ENCODE measurements at places on chromosomes 11 and 22.

GRCh38 chr11:1481861-1482441, 4.6 kb downstream of the MOB2 start:
- DNase-seq: no peak

DNA sequence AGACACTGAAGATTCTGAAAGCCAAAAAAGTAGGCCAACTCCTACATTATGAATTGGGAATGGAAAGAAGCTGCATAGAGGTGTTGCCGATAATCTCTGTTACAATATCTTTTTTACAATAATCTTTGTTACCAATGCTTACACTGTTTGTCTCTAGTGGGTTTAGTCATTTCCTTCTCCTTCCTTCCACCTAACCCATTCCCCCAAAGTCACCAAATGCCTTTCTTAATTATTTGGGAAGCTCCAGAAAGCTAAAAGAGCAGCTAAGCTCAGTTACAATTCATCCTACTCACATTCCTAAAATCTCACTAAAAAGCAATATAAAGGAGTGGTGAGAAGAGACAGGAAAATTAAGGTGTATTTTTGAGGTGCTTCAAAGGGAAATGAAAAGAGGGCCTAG, 313.7 kb downstream of the SWAP70 start:
- DNase-seq: no peak

DNA sequence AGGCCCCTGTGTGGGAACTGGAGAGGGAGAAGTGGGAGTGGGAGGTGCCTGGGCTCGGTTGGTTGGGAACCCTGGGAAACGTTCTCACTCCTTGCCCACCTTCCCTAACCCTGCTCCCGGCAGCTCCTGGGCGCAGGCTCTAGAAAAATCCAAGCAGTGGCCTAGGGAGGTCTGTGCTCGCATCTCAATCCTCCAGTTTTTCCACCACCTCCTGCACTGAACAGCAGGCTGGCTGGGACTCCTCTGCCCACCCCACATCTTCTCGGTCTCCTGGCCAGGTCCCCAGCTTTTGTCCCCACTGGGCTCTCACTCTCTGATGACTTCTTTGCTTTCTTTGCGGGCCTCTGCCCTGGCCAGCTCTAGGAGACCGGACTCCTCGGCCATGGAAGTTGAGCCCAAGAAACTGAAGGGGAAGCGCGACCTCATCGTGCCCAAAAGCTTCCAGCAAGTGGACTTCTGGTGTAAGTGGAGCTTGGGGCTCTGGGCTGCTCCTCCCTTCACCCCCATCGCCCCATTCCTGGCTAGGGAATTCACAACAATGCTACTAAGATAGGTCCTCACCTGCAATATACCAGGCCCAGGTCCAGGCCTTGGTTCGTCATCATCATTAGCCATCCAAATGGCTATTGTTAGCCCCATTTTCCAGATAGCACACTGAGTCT, 35.6 kb downstream of the PRDM11 start:
- no peak for DNase-seq

- no peak for DNase-seq
Measured at GRCh38 chr11:105045676-105046296, 651 bp upstream of the CARD16 start.

- no peak for DNase-seq
Measured at GRCh38 chr22:40128989-40129388, 48.7 kb upstream of the TNRC6B start.

- DNase-seq: no peak
Measured at GRCh38 chr11:116930177-116930576, 92.8 kb upstream of the APOA1 start.

- no peak for DNase-seq
Measured at GRCh38 chr11:106263527-106263926, 186.1 kb downstream of the AASDHPPT start.

DNA sequence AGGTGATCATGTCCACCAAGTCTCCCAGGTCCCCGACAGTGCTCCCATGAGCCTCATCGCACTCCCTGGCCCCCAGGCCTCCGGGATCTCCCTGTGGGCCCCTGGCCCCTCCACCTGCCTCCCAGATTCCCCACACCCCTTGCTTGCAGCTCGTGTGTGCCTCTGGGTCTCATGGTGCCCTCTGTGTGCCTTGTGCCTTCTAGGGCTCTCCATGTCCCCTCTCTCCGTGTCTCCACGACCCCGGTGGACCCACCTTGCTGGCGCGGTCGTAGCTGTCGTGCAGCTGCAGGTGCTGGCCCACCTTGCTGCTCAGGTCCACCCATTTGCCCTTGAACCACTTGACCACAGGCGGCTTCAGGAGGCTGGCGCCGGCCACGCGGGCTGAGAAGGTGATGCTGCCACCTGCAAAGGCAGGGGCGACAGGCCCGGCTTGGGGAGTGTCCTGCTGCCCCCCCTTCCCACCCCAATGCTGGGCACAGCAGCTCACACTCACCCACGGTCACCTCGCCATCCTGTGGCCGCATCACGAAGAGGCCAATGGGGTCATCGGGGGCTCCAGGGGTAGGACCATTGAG, 2.9 kb downstream of the MYBPC3 start:
- DNase-seq: no peak

DNA sequence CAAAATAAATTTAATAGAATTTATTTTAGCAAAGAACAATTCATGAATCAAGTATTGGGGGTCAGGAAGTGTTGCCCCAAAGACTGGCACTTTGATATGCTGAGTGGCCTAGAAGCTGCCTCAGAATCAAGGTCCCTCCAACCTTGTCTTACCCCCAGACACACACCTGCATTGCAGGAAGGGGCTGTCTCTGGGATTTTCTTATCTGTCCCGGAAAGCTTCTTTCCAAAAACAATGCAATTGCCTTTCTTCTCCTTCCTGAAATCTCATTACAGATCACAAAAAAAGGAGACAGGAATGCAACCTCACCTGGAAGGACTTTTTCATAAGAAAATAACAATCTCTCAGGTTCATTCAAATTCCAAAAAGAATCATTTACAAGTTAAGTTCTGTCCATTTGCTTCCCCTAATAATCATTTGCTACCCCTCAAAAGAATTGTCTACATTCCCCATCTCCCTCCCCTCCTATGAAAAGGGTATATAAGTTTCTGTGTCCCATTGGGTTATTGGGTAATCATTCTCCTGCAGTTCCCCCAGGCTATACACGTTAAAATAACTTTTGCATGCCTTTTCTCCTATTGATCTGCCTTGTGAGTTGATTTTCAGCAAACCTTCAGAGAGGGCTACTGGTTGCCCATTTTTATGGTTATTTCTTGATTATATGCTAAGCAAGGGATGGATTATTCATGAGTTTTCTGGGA, 21.3 kb downstream of the OR10A6 start:
- DNase-seq: no peak

- DNase-seq: no peak
Measured at GRCh38 chr11:102497061-102497460, 33.5 kb downstream of the MMP7 start.

- DNase-seq: peak; percentile 9
Measured at GRCh38 chr22:28017859-28018258, 98.8 kb upstream of the PITPNB start.

DNA sequence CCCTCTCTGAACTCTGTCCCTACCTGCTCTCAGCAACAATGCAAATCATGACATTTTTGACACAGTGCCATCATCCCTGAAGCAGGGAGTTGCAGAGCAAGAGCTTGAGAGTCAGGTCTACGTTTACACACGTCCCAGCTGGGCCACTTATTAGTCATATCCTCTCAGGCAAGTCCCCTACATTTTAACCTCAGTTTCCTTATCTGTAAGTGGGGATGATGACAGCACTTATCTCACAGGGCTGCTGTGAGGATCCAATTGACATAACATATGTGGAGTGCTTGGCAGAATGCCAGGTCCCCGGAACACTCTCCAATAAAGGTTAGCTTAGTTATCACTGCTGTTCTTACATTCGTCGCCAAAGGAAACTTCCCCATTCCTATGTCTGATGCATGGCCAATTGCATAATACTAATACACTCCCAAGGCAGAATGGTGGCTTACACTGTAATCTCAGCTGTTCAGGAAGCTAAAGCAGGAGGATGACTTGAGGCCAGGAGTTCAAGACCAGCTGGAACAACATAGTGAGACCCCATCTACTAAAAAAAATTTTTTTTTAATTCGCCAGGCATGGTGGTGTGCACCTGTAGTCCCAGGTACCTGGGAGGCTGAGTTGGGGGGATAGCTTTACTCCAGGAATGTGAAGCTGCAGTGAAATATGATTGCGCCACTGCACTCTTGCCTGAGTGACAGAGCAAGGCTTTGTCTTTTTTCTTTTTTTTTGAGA, 16.6 kb downstream of the ASCC2 start:
- no peak for DNase-seq

DNA sequence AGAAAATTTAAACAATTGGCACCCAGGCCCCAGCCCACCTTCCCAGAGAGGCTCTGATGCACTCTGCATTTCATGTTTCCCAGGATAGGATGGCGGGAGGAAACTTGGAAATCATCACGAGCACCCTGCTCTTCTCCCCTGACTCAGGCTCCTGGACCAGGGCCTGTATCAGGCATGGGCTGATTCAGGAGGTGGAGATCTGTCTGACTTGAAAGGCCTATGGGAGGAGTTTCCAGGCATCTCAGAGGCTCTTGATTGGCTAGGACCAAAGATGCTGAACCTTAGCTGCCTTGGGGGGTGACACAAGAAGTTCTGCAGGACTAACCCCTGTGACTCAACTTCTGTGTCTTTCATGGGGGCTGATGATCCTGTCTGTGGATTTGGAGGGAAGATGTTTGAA, 106.2 kb downstream of the PKNOX2 start:
- no peak for DNase-seq

GRCh38 chr11:112785149-112785548, 176.1 kb upstream of the NCAM1 start:
- DNase-seq: no peak

GRCh38 chr11:833114-833791, 501 bp downstream of the CD151 start:
- DNase-seq: peak; percentile 85

GRCh38 chr11:31798554-31799434, 12.3 kb downstream of the PAX6 start:
- DNase-seq: peak; percentile 79

- DNase-seq: no peak
Measured at GRCh38 chr11:114297806-114298709, 1.9 kb downstream of the NNMT start.

GRCh38 chr11:111098091-111098490, 147.4 kb upstream of the POU2AF2 start:
- DNase-seq: no peak

DNA sequence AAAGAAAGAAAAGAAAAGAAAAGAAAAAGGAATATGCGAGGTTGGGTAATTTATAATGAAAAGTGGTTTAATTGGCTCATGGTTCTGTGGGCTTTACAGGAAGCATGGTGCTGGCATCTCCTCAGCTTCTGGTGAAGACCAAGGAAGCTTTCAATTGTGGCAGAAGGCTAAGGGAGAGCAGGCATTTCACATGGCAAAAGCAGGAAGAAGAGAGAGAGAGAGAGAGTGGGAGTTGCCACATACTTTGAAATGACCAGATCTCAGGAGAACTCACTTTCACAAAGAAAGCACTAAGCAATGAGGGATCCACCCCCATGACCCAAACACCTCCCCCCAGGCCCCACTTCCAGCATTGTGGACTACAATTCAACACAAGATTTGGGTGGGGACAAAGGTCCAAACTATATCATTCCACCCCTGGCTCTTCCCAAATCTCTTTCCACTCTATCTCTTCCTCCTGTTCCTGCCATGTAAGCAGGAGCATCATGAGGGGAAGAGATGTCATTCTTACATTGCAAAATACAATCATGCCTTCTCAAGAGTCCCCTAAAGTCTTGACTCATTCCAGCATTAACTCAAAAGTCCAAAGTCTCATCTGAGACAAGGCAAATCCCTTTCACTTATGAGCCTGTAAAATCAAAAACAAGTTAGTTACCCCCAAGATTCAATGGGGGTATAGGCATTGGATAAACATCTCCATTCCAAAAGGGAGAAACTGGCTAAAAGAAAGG, 38.9 kb downstream of the LINC01488 start:
- DNase-seq: no peak

- DNase-seq: peak; percentile 51
Measured at GRCh38 chr22:21626735-21627469, 2.9 kb downstream of the YDJC start.

GRCh38 chr11:83456075-83456474, 169.9 kb upstream of the CCDC90B start:
- peak; percentile 66 for DNase-seq

DNA sequence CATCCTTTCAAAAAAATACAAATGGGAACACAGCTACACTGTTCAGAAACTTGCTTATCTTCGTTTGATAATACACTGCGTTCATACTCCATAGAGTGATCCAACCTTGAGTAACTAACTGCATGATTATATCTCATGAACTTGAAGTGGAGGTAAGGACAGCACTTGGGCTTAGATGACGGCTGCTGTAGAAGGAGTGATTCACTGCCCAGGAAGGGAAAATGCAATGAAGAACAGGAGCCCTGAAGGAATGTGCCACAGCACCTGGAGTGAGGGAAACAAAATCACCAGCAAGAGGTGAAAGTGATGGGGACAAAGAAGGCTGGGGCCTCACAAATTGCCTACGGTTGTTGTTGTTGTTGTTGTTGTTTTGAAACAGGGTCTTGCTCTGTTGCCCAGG, 44.1 kb upstream of the SC5D start:
- no peak for DNase-seq

- no peak for DNase-seq
Measured at GRCh38 chr22:36384766-36385481, 2.8 kb downstream of the MYH9 start.

- no peak for DNase-seq
Measured at GRCh38 chr11:79208126-79208525, 232.7 kb downstream of the TENM4 start.
